ENCODE measurements at places on chromosomes 7 and 10.
A peak's percentile ranks its signal among the peaks of the same experiment; 100 is the strongest.

DNA sequence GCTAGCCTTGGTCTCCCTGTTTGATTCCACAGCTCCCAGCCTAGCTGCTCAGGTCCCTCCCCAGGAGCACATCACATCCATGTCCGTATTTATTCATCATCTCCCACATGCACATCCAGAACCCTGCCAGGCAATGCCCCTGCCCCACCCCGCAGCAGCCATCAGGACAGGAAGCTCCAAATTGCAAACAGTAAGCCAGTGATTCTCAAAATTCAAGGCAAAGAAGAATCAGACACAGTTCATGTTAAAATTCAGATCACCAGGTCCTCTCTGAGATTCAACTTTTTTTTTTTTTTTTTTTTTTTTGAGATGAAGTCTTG lies 17.7 kb downstream of the LRRC20 start:
- no peaks in the 10 kb centered on the region for H3K27me3 ChIP-seq
- H3K36me3 ChIP-seq, result no peaks in the 10 kb centered on the region
- peaks cover 5% of the 10 kb centered on the region for H3K4me1 ChIP-seq

GRCh38 chr7:151384776-151385625 lies 24.8 kb downstream of the WDR86 start:
- H3K36me3 ChIP-seq, result no peaks in the 10 kb centered on the region
- H3K27ac ChIP-seq, result no peak overlapping the region
- DNase-seq, result no peak
- H3K4me3 ChIP-seq, result no peak overlapping the region
- peaks cover 9% of the 10 kb centered on the region for H3K4me1 ChIP-seq
- no peaks in the 10 kb centered on the region for H3K27me3 ChIP-seq

- no peak overlapping the region for H3K27ac ChIP-seq
- no peak for DNase-seq
- H3K4me3 ChIP-seq, result no peak overlapping the region
- H3K4me1 ChIP-seq, result no peaks in the 10 kb centered on the region
- H3K27me3 ChIP-seq, result no peaks in the 10 kb centered on the region
Observed at GRCh38 chr10:122557516-122557915, 3.0 kb upstream of the DMBT1 start.

DNA sequence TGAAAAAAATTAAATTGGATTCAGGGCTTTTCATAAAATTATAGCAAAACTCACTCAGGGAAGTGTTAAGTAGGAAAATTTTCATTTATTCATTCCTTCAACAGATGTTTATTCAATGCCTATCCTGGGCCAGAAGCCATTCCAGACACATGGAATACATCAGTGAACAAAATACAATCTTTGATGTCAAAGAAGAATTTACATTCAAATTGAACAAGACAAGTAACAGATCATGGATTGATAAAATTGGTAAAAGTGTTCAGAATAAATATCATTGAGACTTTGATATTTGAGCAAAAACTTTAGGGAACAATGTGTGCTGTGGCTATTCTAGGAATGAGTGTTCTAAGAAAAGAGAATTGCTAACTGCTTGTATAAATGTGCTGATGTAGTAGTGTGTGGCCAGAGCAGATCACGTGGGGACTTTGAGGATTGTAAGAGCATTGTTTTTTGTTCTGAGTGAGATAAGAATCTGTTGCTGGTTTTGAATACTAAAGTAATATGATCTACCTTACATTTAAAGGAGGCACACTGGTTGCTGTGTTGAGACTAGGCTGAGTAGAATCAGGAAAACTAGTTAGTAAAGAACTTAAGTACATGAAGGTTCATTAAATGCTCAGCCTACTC lies 957.2 kb downstream of the PCDH15 start:
- no peak for DNase-seq
- no peak overlapping the region for H3K4me3 ChIP-seq
- no peak overlapping the region for H3K27ac ChIP-seq

DNA sequence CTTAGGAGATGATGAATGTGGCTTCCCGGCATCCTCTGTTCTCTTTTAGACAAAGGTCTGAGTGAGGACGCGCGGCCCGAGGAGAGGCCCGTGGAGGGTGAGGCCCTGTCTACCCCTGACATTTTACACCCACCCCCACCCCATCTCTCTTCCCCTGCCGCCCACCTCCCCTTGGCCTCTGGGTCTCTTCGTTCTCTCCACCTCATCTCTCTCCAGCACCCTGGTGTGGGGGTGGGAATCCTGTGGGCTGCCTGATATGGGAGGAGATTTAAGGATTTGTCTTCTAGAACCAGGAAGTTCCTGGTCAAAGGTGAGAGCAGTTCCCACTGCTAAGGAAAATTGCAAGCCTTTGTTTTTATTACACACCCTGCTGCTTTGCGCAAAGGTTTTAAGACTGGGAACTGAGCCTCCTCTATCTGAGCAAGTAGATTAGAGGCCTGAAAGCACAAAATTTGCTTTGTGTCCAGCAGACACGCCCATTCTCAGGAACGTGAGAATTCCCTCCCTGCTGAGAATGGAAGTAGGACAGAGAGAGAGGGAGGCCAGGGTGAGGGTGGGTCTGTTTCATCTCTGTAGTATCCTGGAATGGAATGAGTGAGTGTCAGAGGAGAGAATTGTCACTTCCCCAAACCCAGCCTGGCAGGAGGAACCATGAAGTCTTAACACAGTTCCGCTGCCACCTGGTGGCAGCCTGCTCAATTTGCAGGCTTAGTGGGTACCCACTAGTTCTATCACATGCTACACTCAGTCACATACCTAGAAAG lies 91.2 kb downstream of the GTF2IRD1 start:
- H3K4me1 ChIP-seq, result no peaks in the 10 kb centered on the region
- no peaks in the 10 kb centered on the region for H3K27me3 ChIP-seq
- H3K27ac ChIP-seq, result no peak overlapping the region
- DNase-seq, result no peak

- H3K4me3 ChIP-seq, result no peak overlapping the region
- H3K36me3 ChIP-seq, result no peaks in the 10 kb centered on the region
- no peak for DNase-seq
- no peaks in the 10 kb centered on the region for H3K4me1 ChIP-seq
- H3K27me3 ChIP-seq, result no peaks in the 10 kb centered on the region
Observed at GRCh38 chr10:88493691-88494483, 89.2 kb downstream of the RNLS start.

- no peaks in the 10 kb centered on the region for H3K27me3 ChIP-seq
- no peak overlapping the region for H3K4me3 ChIP-seq
- no peak overlapping the region for H3K27ac ChIP-seq
- H3K36me3 ChIP-seq, result no peaks in the 10 kb centered on the region
- H3K4me1 ChIP-seq, result no peaks in the 10 kb centered on the region
Observed at GRCh38 chr10:62511656-62512055, 137.5 kb downstream of the ZNF365 start.

DNA sequence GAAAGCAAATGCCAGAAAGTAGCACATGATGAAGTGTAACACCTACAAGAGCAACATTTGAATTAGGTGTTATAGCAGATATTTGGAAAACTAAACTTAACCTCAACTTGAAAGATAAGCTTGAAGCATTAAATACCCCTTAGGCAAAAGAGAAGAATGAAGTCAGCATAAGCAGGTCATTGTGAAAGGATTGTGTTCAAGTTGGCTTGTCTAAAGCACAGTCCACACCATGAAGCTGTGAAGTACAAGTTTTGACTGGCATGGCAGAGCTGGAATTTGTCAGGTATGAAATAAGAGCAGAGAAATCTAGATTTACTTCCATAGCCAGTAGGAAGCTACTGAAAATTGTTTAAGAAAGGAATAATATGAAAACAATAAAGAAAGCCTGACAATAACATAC lies 480.3 kb upstream of the POT1 start:
- no peak overlapping the region for H3K4me3 ChIP-seq
- no peaks in the 10 kb centered on the region for H3K36me3 ChIP-seq
- no peaks in the 10 kb centered on the region for H3K4me1 ChIP-seq
- H3K27me3 ChIP-seq, result no peaks in the 10 kb centered on the region

- H3K27me3 ChIP-seq, result no peaks in the 10 kb centered on the region
- DNase-seq, result no peak
- H3K4me1 ChIP-seq, result no peaks in the 10 kb centered on the region
Observed at GRCh38 chr7:140260352-140261104, 83.7 kb upstream of the KDM7A start.

GRCh38 chr7:70500261-70500660 lies 631.7 kb upstream of the GALNT17 start:
- peaks cover 6% of the 10 kb centered on the region for H3K4me1 ChIP-seq
- no peaks in the 10 kb centered on the region for H3K36me3 ChIP-seq
- no peak overlapping the region for H3K27ac ChIP-seq
- no peak for DNase-seq

DNA sequence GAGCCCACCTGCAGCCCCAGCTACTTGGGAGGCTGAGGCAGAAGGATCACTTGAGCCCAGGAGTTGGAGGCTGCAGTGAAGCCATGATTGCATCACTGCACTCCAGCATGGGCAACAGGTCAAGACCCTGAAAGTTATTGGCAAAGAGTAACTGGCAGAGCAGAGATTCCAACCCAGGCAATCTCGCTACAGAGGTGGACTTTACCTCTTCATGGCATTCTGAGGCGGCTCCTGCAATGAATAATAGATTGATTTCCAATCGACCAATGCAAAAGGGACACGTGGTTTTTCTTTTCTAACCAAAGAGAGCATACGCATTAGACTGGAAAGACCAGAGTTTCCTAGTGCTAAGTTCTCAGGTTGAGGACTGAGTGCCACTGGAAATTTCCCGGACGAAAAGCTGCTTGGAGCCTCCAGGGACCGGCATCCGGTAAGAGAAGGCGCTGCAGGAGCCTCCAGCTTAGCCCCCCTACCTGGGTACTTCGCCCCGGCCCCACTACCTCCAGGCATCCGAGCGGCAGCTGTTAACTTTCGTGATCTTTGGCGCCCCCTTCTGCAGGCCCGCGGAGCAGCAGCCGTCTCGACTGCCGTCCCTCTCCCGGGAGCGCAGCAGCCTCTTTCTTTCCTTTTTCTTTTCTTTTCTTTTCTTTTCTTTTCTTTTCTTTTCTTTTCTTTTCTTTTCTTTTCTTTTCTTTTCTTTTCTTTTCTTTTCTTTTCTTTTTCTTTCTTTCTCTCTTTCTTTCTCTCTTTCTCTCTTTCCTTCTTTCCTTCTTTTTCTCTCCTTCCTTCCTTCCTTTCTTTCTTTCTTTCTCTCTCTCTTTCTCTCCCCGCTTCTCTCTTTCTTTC lies 4.1 kb downstream of the MBLAC1 start:
- H3K27me3 ChIP-seq, result no peaks in the 10 kb centered on the region
- H3K4me3 ChIP-seq, result peak overlapping the region; percentile 30
- DNase-seq, result peak; percentile 89
- no peak overlapping the region for H3K27ac ChIP-seq

DNA sequence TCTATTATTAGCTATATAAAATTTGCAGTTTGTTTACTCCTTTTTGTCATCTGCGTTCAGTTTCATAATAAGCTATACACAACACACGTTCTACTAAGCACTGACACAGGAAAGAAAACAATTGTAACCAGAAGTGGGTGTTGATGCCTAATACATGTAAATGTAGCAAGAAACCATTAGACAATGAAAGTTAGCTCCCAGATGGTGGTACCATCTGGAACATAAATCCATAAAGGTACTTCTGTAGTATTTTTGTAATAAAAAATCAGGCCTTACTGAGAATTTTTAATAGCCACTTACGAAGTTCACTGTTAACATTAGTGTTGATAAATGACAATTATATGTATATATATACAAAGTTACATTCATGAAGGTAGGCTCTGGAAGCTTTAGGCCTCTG lies 194.7 kb downstream of the KCND2 start:
- no peak overlapping the region for H3K4me3 ChIP-seq
- no peaks in the 10 kb centered on the region for H3K36me3 ChIP-seq
- H3K4me1 ChIP-seq, result no peaks in the 10 kb centered on the region

DNA sequence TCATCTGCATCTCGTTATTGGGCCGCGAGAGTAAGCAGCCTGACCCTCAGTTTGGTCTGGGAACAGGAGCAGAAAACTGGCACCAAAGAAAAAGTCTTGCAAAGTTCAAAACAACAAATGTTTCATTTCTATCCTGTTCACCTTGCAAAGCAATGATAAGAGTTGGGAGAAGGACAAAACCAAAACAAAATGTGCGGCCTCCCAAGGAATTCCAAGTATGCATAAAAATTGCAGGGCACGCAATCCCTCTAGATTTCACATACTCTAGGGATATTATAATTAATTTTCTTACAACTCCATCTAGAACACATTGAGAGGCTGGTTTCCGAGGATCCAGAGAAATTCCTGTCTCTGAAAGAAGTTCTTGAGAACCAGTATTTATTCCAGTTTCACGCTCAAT lies 20.1 kb downstream of the CHUK start:
- H3K4me1 ChIP-seq, result no peaks in the 10 kb centered on the region
- H3K27ac ChIP-seq, result peak overlapping the region; percentile 7

DNA sequence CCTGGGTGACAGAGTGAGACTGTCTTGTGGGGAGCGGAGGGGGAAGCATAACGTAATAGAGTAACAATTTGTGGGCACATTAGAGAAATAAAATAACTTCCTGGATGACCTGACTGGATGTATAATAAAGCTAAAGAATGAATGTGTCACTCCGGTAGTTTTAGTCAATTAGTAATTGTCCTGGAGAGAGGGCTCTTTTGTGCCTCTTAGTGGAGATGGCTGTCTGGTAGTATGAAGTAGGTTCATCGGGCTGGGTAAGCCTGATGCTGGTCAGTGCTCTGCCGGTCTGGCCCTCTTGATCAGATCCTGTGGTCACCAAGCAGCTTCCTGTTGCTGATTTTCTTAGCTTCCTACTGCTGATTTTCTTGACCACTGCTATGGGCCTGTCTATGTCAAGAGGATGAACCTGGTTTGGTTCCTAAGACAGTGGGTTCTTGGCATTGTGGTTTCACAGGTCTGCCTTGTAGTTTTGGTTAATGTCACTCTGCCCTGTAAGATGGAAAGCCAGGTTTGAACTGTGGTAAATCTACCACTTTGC lies 34.1 kb downstream of the ZRANB1 start:
- H3K4me3 ChIP-seq, result no peak overlapping the region
- H3K27me3 ChIP-seq, result no peaks in the 10 kb centered on the region
- no peaks in the 10 kb centered on the region for H3K4me1 ChIP-seq
- no peak for DNase-seq
- H3K27ac ChIP-seq, result no peak overlapping the region
- peaks cover 3% of the 10 kb centered on the region for H3K36me3 ChIP-seq

GRCh38 chr10:73207883-73208282 lies 39.2 kb downstream of the DNAJC9 start:
- H3K27ac ChIP-seq, result no peak overlapping the region
- no peaks in the 10 kb centered on the region for H3K27me3 ChIP-seq
- H3K36me3 ChIP-seq, result peaks cover 2% of the 10 kb centered on the region
- H3K4me1 ChIP-seq, result no peaks in the 10 kb centered on the region
- H3K4me3 ChIP-seq, result no peak overlapping the region

DNA sequence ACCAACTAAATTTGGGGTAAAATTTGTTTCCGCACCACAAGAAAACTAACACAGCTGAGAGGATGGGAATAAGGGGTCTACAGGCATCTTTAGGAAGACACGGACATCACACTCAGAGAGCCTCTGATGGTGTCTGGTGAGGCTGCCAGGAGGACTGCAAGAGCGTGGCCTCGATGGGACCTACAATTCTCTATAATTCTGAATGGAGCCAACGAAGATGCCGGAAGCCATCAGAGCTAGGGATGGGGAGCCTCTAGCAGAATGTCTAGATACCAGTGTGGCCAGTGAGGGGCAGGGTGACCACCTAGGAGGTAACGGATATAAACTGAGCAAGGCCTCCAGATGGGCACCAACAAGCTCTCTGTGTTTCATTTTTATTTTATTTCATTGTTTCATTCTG lies 7.5 kb downstream of the GRID1 start:
- H3K27me3 ChIP-seq, result peaks cover 7% of the 10 kb centered on the region
- no peaks in the 10 kb centered on the region for H3K4me1 ChIP-seq
- peak; percentile 12 for DNase-seq
- H3K4me3 ChIP-seq, result no peak overlapping the region
- H3K27ac ChIP-seq, result no peak overlapping the region
- no peaks in the 10 kb centered on the region for H3K36me3 ChIP-seq

GRCh38 chr7:106813705-106814305 lies 51.3 kb upstream of the PIK3CG start:
- no peak overlapping the region for H3K4me3 ChIP-seq
- no peaks in the 10 kb centered on the region for H3K4me1 ChIP-seq
- no peak for DNase-seq
- no peaks in the 10 kb centered on the region for H3K36me3 ChIP-seq
- H3K27me3 ChIP-seq, result no peaks in the 10 kb centered on the region
- H3K27ac ChIP-seq, result no peak overlapping the region

All from kidney (tissue), 22 donors.